ENCODE measurements at places on chromosomes 7 and 10.

DNA sequence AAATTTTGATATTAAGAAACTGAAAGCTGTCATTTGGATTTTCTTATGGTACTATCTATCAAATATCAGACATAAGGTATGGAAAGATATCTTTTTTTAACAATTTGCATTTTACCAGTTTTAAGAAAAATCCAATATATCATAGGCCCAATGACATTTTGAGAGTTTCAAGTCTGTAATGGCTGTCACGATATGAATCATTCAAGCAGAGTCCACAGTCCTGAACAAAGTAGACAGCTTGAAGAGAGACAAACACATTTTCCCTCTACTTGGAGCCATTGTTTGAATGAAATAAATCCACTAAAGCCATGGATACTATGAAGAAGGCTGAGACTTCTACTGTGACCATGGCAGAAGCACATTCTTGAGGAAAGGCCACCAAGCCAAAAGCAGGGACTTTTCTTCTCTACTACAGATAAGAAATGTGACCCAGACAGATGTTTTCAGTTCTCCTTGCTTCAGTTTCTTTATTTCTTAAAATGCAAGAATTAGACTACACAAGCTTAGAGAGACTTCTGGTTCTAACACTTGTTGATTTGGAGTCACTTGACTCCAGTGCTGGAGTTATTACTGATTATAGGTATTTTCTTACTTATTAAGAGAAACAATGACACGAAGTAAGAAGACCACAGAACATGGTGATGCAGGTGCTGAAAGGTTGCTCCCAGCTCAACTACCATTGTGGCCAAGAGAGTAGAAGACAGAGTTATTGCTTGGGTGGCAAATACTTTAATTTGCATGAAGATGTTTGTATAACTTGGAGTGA is 429.1 kb downstream of the KIF20B start:
- DNase-seq, result no peak

GRCh38 chr10:96856317-96856716 is 24.2 kb downstream of the LCOR start:
- no peak for DNase-seq

DNA sequence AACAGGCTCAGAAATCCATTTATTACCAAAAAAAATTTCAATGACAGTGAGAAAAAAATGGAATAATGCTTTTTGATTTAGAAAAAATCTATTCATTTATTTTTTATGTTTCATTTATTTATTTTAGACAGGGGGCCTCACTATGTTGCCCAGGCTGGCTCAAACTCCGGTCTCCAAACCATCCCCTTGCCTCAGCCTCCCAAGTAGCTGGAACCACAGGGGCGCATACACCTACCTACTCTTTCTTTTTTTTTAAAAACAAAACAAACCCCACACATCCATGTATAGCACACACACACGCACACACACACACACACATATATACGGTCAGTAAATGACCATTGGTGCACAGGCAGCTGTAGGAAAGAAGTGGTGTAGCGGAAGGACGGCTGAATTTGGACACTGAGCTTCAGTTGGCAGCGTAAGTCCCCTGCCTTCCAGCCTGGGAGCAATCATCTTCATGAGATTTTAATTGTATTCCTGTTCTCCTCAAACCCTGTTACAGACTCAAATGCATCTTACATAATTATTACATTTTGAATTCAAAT is 28.8 kb downstream of the ARL4A start:
- DNase-seq, result no peak

DNA sequence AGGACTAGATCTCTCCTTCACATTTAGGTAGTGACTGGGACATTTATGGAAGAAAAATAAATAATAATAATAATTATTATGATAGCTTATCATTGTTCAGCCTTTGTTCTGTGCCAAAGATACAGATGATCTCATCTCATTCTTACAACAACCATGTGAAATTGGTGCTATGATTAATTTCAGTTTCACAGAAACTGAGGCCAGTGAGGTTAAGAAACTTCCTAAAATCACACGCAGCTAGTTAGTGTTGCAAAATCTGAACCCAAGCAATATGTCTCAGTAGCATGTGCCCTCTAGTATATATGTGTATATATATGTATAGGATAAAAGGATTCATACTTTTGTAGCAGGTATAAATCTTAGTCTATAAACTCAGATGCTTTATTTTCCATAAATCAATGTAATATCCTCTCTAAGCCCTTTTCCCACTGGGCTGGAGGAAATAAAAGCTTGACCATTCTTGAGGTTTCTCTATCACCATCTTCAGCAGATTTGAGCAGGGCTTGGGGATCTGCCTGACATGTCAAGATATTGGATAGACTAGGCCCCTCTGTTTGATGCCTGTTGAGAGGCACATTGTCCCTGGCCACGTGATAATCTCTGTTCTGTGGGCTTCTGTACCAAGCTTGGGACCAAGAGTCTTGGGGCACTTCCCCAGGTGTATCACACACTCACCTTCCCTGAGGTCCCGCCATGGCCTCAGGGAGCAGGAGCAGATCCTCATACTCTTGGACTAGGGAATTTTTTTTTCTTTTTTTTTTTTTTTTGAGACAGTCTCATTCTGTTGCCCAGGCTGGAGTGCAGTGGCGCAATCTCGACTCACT is 172.6 kb upstream of the NRP1 start:
- no peak for DNase-seq

GRCh38 chr10:52198540-52198939 is 115.5 kb upstream of the DKK1 start:
- no peak for DNase-seq

- no peak for DNase-seq
Measured at GRCh38 chr10:20822825-20823224, 74.3 kb downstream of the NEBL start.

DNA sequence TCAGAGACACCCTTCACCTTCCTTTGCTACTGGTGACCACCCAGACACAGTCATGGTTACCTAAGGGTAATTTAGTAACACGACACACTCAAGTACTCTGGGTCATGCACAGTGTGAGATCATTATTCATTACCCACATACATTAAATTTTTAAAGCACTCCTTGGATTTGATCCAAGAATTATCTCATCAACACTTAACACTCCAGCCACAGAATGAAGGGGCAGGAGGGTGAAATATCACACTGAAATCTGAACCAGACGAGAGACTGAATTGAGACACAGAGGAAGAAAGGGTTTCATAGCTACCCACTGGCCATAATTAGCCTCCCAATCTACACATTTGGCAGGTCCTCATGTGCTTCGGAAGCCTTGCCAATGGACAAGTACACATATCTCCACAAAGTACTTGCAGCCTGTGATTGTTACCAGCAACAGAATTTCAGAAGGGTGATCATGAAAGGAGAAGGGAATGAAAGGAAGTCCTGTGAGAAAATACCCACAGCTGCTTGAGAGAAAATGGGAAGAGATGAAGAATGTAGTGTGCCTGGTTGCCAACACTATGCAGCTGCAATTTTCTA is 189.3 kb downstream of the POLR1F start:
- DNase-seq, result no peak

DNA sequence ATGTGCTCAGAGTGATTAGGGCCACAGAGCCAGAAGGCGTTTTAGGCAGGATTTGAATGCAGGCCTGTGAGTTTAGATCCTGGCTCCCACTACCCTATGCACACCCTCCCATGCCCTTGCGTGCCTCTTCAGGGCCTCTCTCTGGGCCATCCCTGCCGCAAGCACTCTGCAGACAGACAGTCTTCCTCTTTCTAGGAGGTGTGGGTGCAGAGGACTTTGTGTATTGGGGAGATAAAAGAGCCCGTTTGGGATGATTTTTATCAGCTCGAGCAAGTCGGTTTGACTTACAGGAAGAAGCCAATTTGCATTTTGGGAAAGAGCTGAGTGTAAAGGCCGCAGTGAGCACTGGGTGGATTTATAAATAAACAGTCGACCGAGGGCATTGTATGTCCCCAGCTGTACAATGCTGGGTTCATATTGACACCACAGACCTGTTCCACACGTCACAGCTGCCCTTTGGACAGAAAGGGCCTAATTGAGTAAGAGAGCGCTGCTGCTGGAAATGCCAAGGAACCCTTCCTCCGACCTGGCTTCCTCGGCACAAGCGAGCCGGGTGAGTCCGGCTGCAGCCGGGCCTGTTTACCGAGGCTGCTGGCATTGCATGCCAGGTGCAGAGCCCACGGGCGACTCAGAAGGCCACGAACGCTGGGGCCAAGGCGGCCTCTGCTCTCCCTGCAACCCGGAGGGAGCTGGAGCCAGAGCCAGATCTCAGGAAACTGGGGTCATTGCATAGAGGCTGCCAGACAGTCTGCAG is 25.1 kb downstream of the ZMIZ1 start:
- DNase-seq, result peak; percentile 83

- DNase-seq, result no peak
Measured at GRCh38 chr10:36476399-36476798, 649.0 kb upstream of the ANKRD30A start.

- DNase-seq, result no peak
Measured at GRCh38 chr10:15482156-15482555, 111.1 kb upstream of the FAM171A1 start.

- DNase-seq, result no peak
Measured at GRCh38 chr7:106068986-106069385, 43.1 kb downstream of the SYPL1 start.

GRCh38 chr7:159130199-159130775 is 14.4 kb downstream of the VIPR2 start:
- no peak for DNase-seq

DNA sequence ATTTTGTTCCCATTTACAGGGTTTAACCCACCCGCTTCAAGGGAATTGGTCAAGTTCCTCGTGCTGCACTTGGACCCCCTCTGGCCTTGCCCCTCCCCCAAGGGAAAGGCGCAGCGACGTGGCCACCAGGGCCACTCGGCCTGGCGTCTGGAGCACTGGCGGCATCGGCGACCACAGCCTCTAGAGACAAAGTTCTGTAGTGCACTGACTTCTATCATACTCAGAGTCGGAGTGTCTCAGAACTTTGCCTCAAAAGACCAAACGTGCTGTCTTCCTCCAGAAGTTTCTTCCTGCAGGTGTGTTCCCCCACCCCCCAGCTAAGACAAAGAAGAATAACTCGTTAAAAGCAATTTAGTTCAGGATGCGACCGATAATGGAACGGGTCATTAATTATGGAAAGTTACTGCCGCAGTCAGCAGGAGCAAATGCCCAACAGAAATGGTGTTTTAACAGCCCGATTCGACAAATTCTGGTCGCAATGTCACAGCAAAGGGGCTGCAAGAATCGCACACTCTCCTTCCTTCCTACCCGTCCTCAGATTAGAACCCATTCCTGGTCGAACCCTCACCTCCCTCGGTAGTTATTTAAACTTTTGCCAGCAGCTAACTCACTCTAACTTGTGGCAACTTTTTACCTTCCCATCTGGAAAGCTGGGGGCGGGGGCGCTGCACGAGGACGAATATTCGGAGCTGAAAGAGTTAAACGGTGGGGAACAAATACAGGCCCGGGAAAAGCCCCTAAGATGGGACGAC is 202.1 kb upstream of the NFE2L3 start:
- no peak for DNase-seq

DNA sequence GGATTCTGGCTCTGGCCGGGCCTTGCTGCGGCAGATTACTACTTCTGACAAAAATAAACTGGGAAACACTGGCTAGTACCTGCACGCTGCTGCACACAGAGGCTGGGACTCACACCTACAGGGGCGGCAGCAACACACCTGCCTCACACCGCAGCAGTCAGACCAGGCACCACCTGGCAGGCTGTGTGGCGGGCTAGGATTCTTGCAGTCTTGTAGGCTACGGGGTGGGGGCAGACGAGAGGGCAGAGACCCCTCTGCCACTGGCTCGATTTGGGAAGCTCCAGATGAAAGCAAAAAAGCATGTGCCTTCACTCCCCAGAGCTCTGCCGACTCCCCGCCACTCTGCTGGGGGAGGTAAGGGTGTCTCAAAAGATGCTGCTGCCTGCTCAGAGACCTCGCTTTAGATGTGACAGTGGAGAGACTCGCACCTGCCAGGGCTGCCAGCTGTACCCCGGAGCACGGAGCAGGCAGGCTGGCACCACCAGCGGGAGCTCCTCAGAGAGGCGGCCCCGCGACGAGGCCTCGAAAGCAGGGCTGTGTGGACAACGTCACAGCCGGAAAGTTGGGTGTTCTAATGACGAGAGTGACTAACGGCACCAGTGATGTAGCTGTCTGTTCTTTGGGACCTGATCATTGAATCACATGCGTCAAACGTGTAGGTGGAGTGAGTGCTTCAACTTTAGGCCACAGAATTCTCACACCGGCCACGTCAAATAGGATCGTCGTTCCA is 250.5 kb downstream of the ZMYND11 start:
- DNase-seq, result no peak

DNA sequence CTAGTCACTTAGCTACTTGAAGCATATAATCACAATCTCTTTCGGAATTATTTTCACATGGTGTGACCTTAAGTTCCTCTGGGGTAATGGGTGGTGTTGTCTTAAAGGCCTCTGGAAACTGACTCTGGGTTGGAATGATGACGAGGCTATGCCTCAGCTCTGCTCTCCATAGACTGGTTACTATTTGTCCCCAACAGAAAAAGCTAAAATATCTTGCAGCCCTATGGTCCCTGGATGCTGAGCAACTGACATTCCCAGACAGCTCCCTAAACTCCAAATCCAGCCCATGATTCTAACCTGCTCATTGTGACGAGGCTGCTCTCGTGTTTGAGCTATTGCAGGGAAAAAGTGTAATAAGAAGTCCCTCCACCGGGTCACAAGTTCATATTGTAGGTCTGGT is 51.6 kb downstream of the HBP1 start:
- DNase-seq, result no peak

GRCh38 chr10:113765910-113766309 is 14.4 kb downstream of the PLEKHS1 start:
- DNase-seq, result no peak

GRCh38 chr10:74034301-74034700 is 36.4 kb downstream of the VCL start:
- no peak for DNase-seq

DNA sequence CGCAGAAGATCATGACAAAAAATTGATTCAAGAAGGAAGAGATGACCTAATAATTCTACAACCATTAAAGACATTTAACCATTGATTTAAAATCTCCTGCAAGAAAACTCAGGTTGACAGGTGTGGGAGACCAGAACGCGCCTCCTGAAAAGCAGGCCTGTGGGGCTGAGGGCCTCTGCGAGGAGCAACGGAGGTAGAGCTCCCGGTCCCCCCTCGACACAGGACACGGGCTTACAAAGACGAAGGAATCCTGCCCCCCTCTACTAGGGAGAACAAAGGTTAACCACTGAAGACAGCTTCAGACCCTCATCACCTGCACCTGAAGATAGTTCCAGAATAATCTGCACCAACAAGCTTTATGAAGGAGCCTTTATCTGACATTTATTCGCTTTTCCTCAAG is 55.9 kb upstream of the INPP5A start:
- no peak for DNase-seq

GRCh38 chr7:104442481-104442880 is 114.1 kb downstream of the LHFPL3 start:
- DNase-seq, result no peak

DNA sequence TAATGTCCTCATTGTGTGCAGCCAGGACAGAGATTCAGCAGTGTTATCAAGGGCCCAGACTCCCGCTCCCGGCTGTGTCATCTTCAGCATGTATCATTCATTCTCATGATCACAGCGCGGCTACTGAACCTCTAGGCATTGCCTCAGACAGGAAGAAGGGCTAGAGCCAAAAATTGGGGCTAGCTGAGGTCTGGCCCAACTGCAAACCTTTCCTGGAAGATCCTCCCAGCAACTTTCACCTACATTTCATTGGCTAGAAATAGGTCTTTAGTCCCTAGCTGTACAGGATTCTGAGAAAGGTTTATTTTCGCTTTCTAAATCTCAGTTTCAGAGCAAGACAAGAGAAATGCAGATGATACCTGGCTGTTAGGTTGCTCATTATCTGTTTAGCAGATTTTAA is 81.9 kb downstream of the CREM start:
- DNase-seq, result no peak

GRCh38 chr7:157928171-157928794 is 591.5 kb downstream of the DNAJB6 start:
- DNase-seq, result no peak

GRCh38 chr7:104327938-104328295 is 486 bp upstream of the LHFPL3 start:
- no peak for DNase-seq
